CD8-positive, alpha-beta T cell (primary cell): ENCODE measurements at places on chromosomes 6 and 20.

- DNase-seq = no peak
Measured at GRCh38 chr6:35248300-35248699, 11.2 kb upstream of the ZNF76 start.

- no peak for DNase-seq
Measured at GRCh38 chr6:74467533-74468215, 738.2 kb downstream of the COL12A1 start.

DNA sequence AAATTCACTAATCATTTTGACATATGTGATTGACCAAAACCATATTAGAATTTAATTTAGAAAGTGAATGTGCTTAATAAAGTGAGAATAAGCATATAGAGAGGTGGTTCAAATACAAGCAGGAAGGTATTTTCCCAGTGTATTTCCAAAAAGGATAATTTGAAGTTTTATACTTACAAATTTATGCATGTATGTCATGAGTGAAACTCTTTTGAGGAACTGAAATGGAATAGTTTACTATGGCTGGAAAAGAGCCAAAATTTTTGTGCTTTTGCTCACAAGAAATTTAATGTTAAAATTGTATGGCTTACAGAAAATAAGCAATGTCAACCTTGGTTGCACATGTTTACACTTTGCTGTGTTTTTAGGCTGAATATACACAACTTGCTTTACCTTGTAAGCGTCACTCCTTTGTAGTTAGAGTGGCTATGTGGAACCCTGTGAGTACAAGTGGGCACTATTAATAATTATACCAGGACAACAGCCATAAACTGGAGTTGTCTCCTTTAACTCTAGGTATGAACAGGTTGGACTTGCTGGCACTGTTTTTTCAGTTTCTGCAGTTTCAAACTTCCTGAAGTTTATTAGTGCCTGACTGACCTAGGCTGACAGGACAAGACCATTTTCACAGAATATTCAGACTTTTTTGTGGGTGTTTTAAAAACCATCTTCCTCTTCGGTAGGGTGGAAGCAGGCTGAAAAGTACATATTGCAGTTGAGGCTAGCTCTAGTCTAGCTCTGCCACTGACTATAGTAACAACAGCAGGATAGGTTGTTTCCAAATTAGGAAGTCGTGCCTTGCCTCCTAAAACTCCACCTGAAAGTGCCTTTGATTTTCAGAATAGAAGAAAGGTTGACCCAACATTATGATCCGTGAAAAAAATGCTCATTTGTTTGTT is 6.0 kb downstream of the AFDN start:
- DNase-seq = no peak

GRCh38 chr6:137191670-137192069 is 18.2 kb upstream of the IL22RA2 start:
- DNase-seq = no peak

- no peak for DNase-seq
Measured at GRCh38 chr6:73104921-73105320, 120.4 kb downstream of the KHDC1L start.

GRCh38 chr20:48349656-48350055 is 478.1 kb downstream of the PREX1 start:
- DNase-seq = no peak

- no peak for DNase-seq
Measured at GRCh38 chr6:19632230-19632629, 204.9 kb upstream of the ID4 start.

DNA sequence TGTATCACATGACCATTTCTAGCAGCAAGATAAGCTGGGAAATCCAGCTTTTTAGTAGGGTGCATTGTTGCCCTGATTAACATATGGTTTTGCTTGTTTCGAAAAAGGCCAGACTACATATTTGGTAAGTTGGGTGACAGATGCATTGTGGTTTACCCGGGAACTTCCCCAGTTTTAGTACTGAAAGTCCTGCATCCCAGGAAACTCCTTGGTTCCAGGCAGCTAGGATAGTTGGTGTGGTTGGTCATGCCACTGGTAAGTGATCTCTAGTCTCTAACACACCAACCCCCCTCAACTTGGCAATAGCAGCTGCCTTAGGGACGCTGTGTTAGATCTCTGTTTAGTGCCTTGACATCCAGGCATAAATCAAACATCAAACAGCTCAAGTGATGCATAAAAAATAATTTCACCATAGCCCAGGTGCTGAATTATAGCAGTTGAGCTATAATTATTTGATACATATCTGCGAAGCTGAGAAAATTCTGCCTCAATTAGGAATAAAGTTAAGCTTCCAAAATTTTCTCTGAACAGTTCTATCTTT is 216.5 kb downstream of the TFAP2C start:
- DNase-seq = no peak

- DNase-seq = peak; percentile 49
Measured at GRCh38 chr6:5135788-5136376, 50.7 kb downstream of the PPP1R3G start.

GRCh38 chr6:30839671-30840070 is 44.6 kb upstream of the DDR1 start:
- no peak for DNase-seq

GRCh38 chr20:50883856-50884255 is 47.4 kb downstream of the ADNP start:
- no peak for DNase-seq

- no peak for DNase-seq
Measured at GRCh38 chr20:21437816-21438215, 40.5 kb upstream of the NKX2-4 start.

DNA sequence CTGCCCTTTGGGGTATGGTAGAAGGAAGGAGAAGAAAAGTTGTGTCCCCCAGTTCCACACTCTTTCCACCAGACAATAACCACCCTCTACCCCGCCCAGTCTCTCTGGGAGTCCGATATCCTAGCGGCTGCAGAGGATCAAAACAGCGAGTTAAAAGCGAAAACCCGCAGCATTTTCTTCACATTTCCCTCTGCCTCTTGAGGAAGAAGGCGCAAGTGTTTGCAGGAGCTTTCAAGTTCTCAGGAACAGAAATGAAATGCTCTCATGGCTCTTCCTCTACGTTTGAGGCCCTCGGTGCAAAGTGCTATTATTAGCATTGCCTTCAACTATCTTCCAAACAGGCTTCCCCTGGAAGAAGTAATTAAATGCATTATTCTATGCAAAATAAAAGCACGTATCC is 52.2 kb upstream of the CCDC167 start:
- DNase-seq = no peak

GRCh38 chr20:57876163-57876562 is 166.3 kb upstream of the PMEPA1 start:
- no peak for DNase-seq

DNA sequence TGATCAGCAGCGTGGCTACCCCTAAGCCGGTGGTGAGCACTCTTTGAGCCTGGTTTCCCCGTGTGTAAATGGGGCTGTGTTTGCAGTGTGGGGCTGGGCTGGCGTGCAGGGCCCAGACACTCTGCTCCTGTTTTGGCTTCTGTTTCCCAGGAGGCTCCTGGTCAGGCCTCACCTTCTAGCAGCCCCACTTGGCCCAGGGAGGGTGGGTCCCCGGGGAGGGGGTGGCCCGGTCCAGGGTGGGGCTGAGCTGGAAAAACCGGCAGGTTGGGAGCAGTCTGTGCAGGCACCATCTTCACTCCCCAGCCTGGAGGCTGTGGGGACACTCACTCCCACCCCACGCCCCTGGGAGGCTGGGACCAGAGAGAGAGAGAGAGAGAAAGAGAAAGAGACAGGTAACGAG is 25.3 kb downstream of the CEBPB start:
- no peak for DNase-seq

DNA sequence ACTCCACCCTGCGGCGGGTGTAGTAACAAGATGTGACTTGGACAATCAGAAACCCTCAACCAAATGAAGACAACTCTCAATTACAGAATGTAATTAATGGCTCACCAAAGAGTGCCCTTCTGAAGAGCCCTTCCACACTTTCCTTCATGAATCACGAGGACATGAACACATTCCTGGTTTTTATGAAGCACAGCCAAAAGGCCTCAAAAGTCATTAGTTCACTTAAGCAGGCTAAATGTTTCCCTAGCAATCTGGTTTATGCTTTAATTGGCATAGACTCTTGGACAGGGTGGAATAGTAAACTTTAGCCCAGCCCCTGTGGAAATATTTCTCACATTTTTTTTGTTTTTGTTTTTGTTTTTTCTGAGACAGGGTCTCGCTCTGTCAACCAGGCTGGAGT is 20.5 kb downstream of the CPNE5 start:
- no peak for DNase-seq

DNA sequence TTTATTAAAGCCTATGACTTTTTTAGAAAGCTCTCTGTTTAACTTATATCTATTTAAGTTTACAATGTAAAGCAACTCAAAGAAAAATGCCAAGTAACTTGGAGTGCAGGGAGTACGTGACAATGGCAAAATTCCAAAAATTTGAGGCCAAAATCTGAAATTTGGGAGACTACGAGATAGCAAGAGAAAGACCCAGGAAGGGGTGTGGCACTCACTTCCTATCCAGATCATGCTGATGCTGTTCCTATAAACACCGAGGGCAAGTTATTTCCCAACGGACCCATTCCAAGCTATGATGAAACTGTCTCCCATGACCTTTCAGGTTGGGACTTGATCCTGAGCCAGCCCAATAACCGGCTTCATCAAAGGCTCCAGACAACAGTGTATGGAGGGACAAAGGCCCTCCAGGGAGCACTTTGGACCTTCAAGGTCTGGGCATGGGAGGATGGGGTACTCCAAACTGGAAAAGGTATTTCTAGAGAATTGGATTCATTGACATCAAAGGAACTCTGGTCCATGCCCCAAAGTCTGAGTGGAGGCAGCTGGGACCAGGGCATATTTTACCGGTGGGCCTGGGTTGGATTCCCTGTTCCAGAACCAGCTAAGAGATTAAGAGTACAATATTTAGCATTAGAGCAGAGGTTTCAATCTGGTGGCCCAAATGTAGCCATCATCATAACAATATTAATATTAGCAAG is 15.7 kb upstream of the SLC13A3 start:
- no peak for DNase-seq
